ENCODE measurements at places on chromosomes 12 and 14.

DNA sequence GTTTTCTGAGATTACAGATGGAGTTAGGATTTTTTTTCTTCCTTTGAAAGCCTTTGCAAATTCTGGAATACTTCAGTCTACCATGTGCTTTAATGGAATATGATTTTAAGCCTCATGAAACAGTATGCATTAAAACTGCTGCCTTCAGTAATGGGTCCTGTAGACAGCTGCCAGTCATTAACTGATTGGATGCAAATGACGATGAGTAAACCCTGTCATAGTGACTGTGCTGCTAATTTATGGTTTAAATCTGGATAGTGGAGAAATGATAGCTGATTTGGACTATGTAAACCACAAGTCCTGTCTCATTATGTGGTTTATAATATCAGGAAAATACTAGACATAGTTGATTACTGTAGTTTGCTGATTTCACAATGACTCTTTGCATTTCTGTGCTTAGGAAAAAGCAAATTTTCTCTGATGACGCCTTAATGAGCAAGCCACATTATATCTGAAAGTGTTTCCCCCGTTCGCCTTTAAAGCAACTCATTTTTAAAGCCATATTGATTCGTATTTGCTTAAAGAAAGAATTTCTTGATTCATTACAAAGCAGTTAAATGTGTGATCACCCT, 217.6 kb downstream of the TMTC2 start:
- no peak for DNase-seq

- no peak for DNase-seq
These were observed 240.2 kb upstream of the CLEC14A start for GRCh38 chr14:38496092-38496491.

GRCh38 chr14:92553438-92553837, 39.9 kb downstream of the RIN3 start:
- DNase-seq = no peak

DNA sequence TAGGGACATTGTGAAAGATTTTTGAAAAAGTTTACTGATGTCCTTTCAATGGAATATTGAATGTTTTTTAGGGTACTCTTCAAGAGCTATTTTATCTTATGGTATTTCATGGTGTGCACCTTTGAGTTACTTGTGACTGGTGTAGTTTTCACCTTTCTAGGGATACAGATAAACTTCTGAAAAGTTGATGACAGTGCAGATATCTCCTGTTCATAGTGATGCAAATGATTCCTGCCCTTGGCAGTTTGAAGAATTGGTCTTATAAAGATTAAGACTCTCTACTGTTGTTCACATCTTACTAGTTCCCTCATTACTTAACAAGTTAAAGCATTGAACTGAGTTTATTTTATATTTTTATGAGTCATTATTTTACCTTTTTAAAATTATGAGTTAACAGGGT, 408.9 kb downstream of the TRHDE start:
- DNase-seq = no peak

DNA sequence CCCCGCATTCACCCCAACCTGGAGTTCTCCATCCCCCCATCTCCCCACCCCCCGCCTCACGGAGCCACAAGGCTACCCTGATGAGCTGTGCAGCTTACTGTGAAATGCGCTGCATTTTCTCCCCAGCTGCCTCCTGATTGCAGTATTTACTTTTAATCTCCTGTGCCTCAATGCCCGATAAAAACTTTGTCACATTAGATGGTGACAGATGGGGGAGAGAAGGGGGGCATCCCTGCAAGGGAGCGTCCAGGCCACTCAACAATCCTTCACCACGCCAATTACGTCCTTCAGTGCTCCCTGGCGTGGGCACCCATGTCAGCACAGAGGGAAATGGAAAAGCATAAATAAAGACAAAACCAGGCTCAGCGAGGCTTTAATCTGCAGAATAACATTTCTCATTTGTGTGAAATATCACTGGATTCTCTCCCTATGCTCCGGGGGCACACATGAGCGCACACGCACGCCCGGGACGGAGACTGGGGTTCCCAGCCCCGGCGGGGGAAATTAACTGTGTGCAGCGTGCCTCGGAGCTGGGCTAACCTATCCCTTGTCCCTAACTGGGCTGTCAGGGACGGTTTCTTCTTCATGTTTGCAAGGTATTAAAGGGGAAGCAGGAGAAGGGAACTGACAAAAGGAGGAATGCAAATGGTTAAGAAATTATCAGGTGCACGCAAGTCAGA, 186.7 kb upstream of the VASH1 start:
- no peak for DNase-seq

DNA sequence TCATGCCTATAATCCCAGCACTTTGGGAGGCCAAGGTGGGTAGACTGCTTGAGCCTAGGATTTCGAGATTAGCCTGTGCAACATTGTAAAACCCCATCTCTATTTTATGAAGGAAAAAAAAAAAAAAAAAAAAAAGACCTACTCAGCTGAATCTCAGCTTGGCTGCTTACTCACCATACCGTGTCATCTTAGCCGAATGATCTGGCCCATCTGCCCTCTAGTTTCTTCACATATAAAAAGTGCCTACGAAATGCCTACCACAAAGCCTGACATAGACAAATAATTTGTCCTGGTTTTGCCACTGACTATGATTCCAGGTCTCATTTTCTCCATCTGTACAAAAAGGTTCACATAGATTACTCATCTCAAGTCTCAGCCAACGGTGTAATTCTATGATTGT, 10.1 kb downstream of the DIABLO start:
- DNase-seq = no peak

DNA sequence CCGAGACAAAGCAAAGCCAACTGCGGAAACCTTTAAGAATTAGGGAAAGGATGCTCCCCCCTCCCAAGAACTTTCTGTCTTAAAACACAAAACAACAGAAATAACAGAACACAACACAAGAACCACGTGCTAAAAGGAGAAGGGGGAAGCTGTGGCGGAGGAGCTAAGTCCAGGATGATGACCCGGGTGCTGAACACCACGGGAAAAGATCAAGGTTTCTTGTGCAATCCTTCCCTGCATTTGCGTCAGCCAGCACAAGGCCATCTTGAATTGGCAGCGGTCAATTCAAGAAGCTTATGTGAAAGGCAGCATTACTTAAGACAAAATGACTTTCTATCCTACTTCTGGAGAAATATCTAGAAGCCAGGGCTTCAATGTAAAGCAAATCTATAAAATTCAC, 11.0 kb upstream of the CREBL2 start:
- no peak for DNase-seq
